ENCODE measurements at places on chromosomes 4 and X.

- no peak for DNase-seq
Observed at GRCh38 chr4:80114732-80115265, 41.8 kb upstream of the ANTXR2 start.

DNA sequence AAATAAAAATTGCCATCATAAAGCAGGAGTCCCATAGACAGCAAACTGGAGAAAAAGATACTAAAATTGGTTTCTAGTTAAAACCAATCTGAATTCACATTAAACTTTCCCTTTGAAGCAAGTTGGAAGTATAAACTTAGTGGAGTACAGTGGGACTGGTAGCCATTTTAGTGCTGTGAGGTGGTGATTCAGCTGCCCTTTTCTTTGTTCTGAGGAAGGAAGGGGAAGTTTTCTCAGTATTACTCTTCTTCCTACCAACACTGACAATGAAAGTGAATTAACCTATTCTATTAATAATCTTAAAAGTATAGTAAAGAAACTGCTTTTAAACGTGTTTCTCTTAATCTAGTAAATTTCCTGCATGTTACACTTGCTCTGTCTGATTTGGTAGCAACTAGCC lies 36.7 kb downstream of the SLC9A6 start:
- DNase-seq = no peak

DNA sequence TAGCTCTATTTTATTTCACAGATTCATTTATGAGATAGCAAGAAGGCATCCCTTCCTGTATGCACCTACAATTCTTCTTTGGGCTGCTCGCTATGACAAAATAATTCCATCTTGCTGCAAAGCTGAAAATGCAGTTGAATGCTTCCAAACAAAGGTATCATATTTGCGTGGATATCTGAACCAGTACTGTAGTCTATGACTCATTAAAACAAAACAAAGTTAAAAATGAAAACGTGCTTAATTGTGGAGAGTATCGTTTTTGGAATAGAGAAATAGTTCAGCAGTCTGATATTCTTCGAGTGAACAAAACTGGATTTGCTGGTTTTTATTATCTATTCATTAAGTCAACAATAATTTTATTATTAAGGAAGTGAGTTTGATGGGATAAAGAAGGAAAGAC lies 6.3 kb downstream of the AFP start:
- no peak for DNase-seq

- no peak for DNase-seq
Observed at GRCh38 chr4:146633471-146633800, 5.3 kb upstream of the POU4F2 start.

GRCh38 chrX:68432648-68433047 lies 647 bp downstream of the OPHN1 start:
- DNase-seq = no peak

- no peak for DNase-seq
Observed at GRCh38 chrX:21798677-21799219, 40.7 kb upstream of the MBTPS2 start.

All from stimulated activated CD4-positive, alpha-beta T cell treated with anti-CD3 and anti-CD28 coated beads, Interleukin-1b, Interleukin-23, amount 100 ng/mL, for 1 hour (primary cell).